ENCODE measurements at places on chromosomes 12 and 14.

DNA sequence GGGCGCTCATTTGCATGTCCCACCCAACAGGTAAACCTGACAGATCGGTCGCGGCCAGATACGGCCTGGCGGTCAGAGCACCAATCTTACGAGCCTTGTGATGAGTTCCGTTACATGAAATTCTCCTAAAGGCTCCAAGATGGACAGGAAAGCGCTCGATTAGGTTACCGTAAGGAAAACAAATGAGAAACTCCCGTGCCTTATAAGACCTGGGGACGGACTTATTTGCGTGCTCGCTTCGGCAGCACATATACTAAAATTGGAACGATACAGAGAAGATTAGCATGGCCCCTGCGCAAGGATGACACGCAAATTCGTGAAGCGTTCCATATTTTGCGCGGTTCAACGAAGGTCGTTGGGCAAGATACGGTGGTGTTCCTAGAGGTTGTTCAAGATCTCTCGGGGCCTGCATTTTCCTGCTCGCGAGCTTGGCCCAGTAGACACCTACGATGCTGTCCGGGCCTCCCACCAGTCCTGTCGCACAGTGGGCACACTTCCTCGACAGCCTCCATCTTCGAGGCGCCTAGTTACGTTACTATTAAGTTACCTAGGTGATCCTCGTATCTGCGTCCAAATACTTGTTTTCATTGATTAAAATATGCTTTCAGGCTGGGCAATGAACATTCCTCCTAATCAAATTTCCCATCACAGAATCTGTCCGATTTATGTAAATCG is at the start of gene RNU6-7:
TSS of gene RNU6-7 (plus strand) at position 230 of the 675 bp plus-strand sequence.
- no peak for DNase-seq

DNA sequence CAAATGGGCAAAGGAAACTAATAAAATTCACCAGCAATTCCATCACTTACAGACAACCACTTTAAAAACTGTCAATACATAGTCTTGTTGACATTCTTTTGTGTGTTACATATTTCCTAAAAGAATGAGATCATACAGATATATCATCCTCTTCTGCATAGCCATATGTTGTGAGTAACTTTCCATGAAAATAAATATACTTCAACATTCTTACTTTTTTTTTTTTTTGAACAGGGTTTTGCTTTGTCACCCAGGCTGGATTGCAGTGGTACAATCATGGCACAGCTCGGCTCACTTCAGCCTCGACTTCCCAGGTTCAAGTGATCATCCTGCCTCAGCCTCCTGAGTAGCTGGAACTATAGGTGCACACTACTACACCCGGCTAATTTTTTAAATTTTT is 20.9 kb downstream of the ZC2HC1C start:
- no peak for DNase-seq

DNA sequence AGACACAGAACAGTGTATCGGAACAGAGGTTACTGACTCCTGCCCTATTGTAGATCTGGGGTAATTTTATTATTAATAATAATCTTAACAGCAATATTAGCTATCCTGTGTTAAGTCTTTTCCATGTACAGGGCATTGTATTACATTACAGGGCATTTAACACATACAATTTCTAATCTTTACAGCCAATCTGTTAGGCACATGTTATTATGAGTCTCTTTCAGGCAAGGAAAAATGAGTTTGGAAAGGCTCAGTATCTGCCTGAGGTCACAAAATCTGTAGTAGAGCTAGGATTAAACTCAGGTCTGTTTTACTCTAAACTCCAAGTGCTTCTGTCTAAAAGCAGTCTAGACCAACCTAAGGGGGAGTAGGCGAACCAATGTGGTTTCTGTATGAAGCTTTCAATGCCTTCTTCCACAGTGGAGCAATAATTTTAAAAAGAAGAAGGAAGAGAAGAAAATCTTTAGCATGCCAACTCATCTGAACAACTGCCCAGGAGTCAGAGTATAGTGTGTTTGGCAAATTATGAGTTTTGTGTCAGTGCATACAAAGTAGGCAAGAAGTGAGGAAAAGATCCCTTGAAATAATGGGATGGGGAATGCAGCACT is 192.6 kb downstream of the CHST11 start:
- DNase-seq = no peak

GRCh38 chr14:105508069-105508468 is 17.0 kb downstream of the TEDC1 start:
- no peak for DNase-seq

- no peak for DNase-seq
Observed at GRCh38 chr12:109394891-109395290, 47.2 kb downstream of the MYO1H start.
